Activated naive CD8-positive, alpha-beta T cell treated with anti-CD3 and anti-CD28 coated beads, Interleukin-2, amount 10 ng/mL, durations not matched to agents 7 days and 5 days (primary cell): ENCODE measurements at places on chromosomes 6 and 20. TPM values are rescaled to one million over a fixed set of nuclear protein-coding genes. Genes with fewer than 3 reads are reported as not detected.

CLVS2 gene
- not detected for total RNA-seq

BMP5 gene
- total RNA-seq = not detected

ZSCAN31 gene
- total RNA-seq = 2.0 TPM

FAM50B gene
- 8.2 TPM for total RNA-seq

APOBEC2 gene
- total RNA-seq = not detected
